ENCODE measurements at places on chromosomes 12 and 14.

GRCh38 chr12:131948166-131948712 lies 1.5 kb upstream of the EP400 start:
- no peak for DNase-seq

GRCh38 chr14:32407130-32407529 lies 78.0 kb downstream of the AKAP6 start:
- DNase-seq, result no peak

GRCh38 chr12:80018119-80018518 lies 81.2 kb upstream of the OTOGL start:
- DNase-seq, result no peak

DNA sequence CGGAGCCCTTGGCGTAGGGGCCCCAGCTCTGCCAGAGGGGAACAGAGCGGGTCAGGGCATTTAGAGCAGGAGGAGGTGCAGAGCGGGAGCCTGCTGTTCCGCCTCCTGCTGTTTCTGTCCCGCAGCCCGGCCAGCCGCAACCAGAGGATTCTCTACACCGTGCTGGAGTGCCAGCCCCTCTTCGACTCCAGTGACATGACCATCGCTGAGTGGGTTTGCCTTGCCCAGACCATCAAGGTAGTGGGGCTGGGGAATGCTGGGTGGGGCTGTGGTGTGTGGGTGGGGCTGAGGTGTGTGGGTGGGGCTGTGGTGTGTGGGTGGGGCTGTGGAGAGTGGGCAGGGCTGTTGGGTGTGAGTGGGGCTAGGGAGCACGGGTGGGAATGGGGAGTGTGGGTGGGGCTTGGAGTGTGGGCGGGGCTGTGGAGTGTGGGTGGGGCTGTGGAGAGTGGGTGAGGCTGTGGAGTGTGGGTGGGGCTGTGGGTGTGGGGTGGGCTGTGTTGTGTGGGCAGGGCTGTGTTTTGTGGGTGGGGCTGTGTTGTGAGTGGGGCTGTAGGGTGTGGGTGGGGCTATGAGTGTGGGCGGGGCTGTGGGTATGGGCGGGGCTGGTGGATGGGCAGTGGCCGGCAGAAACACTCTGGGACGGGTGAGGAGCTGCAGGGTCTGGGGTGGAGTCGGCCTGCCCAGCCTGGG lies 8.0 kb downstream of the ASPG start:
- no peak for DNase-seq

DNA sequence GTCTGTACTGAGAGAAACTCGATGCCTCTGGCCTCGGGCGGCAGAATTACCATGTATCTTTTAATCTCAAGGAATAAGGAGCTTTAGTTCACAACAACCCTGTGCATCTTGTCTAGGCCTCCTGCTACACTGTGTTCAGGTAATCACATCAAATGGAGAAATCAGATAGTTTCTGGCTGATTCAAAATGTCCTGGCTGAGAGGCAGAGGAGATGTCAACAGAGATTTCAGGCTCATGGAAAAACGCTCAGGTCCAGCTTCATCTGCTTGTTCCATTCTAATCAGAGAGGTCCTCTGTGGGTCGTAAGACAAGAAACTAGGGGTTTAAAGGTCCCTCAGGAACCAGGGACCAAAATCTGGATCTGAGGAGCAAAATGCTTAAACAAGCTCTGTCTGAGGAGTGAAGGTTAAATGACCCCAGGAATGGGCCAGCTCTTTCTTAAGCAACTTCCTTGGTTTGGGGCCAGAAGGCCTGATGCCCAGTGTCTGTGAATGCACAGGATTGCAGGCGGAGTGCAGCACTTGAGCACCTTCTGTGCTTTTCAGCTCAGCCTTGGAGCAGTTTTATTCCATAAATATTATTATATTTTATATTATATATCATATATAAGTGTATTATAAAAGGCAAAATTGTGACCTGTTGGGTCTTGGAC lies 170.2 kb upstream of the PRICKLE1 start:
- no peak for DNase-seq

- DNase-seq, result no peak
These were observed 90.1 kb downstream of the SLC6A15 start for GRCh38 chr12:84822525-84822924.

GRCh38 chr14:80388980-80389711 lies 177.8 kb upstream of the DIO2 start:
- DNase-seq, result no peak

GRCh38 chr14:76305268-76305826 lies 70.6 kb upstream of the ESRRB start:
- DNase-seq, result no peak

DNA sequence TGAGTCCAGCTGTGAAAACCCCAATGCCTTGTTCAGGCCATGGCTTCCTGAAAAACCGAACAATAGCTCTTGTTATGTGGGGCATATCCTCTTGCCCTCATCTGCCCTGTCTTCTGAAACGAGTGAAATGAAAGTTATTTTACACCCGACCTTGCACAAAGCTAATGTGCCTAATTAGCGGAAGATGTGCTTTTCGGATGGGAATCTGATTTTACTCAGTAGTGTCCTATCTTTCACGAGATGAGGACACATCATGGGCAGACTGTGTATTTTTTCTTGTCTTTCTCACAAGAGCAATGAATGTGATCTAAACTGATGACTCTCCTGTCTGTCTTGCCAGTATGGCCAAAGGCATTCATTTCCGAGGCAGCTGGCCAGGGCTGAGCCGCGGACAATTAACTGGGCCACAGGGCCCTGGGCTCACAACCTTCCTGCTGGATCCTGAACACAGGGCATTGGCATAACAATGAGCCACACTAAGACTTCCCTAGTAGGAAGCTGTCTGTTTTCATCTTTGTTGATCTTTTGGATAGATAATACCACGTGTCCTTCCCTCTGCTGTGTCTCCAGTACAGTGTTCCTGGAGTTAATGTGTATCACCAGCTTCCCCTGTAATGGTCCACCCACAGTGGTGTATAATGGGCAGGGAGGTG lies 86.0 kb upstream of the HIF1A start:
- DNase-seq, result no peak
